ENCODE measurements at places on chromosomes 3 and 15. TPM values are rescaled to one million over a fixed set of nuclear protein-coding genes. Genes with fewer than 3 reads are reported as not detected.
A peak's percentile ranks its signal among the peaks of the same experiment; 100 is the strongest.

- H3K27me3 ChIP-seq, result no peaks in the 10 kb centered on the region
- no peak overlapping the region for H3K4me3 ChIP-seq
- H3K27ac ChIP-seq, result no peak overlapping the region
- H3K4me1 ChIP-seq, result no peaks in the 10 kb centered on the region
- no peak for DNase-seq
- no peaks in the 10 kb centered on the region for H3K36me3 ChIP-seq
Observed at GRCh38 chr3:28846971-28847478, 433.8 kb upstream of the RBMS3 start.

GRCh38 chr15:26325495-26325894 is 447.4 kb downstream of the GABRB3 start:
- no peak for DNase-seq
- no peak overlapping the region for H3K4me3 ChIP-seq
- peaks cover 2% of the 10 kb centered on the region for H3K27me3 ChIP-seq
- H3K36me3 ChIP-seq, result no peaks in the 10 kb centered on the region

- H3K4me3 ChIP-seq, result no peak overlapping the region
- H3K4me1 ChIP-seq, result no peaks in the 10 kb centered on the region
- H3K27ac ChIP-seq, result no peak overlapping the region
- H3K36me3 ChIP-seq, result peaks cover 5% of the 10 kb centered on the region
- no peak for DNase-seq
Observed at GRCh38 chr3:37384117-37384516, 209.7 kb upstream of the LRRFIP2 start.

DNA sequence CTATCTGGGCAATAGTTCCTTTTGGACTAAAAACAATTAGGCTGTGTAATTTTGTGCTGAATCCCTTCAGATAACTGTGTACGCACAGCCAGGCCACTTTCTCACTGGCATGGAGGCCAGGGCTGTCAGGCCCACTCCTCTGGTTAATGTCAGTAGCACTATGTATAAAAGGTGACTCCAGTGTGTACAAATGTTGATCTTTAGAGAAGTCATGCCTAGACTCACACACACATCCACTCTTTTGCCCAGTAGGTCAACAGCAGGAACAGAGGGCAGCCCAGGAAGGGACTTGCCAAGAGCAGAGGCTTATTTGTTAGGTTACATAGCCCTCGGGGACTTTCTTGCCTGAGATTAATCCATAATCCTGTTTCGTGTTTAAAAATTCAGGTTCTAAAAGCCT is 416.6 kb upstream of the WNT5A start:
- no peak for DNase-seq
- no peaks in the 10 kb centered on the region for H3K4me1 ChIP-seq
- no peaks in the 10 kb centered on the region for H3K36me3 ChIP-seq
- no peak overlapping the region for H3K27ac ChIP-seq
- no peaks in the 10 kb centered on the region for H3K27me3 ChIP-seq
- no peak overlapping the region for H3K4me3 ChIP-seq

The CCDC39 gene
- not detected for total RNA-seq

GRCh38 chr15:65424683-65425082 is 1.9 kb upstream of the IGDCC4 start:
- H3K4me1 ChIP-seq, result peaks cover 15% of the 10 kb centered on the region
- no peaks in the 10 kb centered on the region for H3K36me3 ChIP-seq
- DNase-seq, result no peak
- H3K27ac ChIP-seq, result no peak overlapping the region
- H3K27me3 ChIP-seq, result peaks cover 15% of the 10 kb centered on the region

DNA sequence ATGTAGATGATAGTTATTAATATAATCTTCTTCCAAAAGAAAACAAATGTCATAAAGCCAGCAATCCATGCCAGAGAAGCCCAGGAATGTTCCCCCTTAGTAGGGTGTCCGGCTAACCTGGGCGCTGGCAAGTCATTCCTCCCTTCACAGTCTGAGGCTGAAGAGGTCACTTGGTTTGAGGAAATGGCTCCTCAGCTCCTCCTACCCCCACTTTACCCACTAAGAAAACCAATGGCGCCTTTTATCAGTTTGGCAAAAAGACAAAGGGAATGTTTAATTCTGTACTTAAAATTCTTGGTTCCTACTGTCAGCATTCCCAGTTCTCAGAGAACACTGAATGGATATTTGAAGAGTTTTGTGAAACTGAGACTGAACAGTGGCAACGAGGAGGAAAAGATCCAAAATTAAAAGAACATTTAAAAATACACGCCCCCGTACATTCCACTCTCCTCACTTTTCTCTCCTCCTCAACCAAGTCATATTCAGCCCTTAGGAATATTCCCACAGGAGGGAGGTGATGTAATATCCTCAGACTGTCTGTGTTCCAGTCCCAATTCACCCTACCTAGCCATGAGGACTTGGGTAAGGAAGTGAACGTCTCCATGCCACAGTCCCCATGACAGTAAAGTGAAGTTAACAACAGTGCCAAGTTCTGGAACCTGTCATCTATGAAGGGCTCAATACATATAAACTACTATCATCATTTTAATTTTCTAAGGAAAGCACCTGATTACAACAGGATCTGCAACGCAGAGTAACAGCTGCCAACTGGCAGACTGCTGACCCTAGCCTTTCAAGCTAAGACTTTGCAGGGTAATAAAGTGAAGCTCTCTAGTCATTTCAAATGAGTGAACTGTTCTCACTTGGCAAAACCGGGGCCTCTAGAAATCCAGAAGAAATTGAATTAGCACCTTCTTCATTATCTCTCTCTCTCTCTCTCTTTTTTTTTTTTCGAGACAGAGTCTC is 234.5 kb upstream of the ICE2 start:
- no peak overlapping the region for H3K4me3 ChIP-seq
- no peaks in the 10 kb centered on the region for H3K4me1 ChIP-seq
- H3K36me3 ChIP-seq, result no peaks in the 10 kb centered on the region
- DNase-seq, result no peak
- H3K27ac ChIP-seq, result no peak overlapping the region

The CCR3 gene
- not detected for total RNA-seq

The UPK1B gene
- not detected for total RNA-seq

DNA sequence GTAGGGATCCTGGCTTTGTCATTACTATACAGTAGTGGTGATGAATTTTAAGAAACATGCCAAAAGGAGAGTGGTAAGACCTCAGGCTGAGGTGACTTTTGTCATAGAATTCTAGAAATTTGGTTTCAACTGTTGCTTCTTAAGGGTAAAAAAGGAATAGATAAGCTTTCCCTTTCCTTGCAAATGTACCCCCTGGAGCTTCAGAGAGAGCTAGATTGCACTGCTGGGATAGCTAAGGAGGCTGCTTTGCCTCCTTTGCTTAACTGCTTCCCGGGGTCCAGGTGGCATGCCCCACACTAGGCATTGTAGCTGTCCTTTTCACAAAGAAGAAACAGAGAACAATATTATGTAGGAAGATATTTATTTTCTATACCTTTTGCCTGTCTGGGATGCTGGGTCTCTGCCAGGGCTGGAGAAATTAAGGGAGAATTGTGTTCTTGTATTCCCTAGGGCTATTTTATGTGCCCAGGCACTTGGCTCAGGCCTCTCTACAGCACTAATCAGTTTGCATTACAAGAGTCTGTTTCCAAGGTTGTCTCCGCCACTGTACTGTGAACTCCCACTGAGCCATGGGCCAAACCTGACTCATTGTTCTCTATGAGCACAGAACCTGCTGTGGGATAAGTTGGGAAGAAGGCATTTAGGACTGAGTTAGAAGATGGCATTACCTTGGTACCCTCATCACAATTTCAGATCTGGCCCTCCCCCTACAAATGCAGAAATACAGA is 460.0 kb downstream of the PDCD6IP start:
- H3K36me3 ChIP-seq, result no peaks in the 10 kb centered on the region
- no peak overlapping the region for H3K27ac ChIP-seq
- no peaks in the 10 kb centered on the region for H3K4me1 ChIP-seq
- no peak for DNase-seq
- H3K4me3 ChIP-seq, result no peak overlapping the region

- H3K27ac ChIP-seq, result no peak overlapping the region
- H3K4me3 ChIP-seq, result no peak overlapping the region
- DNase-seq, result no peak
- no peaks in the 10 kb centered on the region for H3K36me3 ChIP-seq
- no peaks in the 10 kb centered on the region for H3K4me1 ChIP-seq
- no peaks in the 10 kb centered on the region for H3K27me3 ChIP-seq
Observed at GRCh38 chr3:68912376-68912775, 20.0 kb downstream of the TAFA4 start.

The GNAT1 gene
- not detected for total RNA-seq

The SPSB4 gene
- not detected for total RNA-seq

- H3K36me3 ChIP-seq, result no peaks in the 10 kb centered on the region
- no peak overlapping the region for H3K4me3 ChIP-seq
- no peak overlapping the region for H3K27ac ChIP-seq
- H3K4me1 ChIP-seq, result no peaks in the 10 kb centered on the region
Observed at GRCh38 chr3:138429665-138430064, 4.8 kb upstream of the ESYT3 start.

DNA sequence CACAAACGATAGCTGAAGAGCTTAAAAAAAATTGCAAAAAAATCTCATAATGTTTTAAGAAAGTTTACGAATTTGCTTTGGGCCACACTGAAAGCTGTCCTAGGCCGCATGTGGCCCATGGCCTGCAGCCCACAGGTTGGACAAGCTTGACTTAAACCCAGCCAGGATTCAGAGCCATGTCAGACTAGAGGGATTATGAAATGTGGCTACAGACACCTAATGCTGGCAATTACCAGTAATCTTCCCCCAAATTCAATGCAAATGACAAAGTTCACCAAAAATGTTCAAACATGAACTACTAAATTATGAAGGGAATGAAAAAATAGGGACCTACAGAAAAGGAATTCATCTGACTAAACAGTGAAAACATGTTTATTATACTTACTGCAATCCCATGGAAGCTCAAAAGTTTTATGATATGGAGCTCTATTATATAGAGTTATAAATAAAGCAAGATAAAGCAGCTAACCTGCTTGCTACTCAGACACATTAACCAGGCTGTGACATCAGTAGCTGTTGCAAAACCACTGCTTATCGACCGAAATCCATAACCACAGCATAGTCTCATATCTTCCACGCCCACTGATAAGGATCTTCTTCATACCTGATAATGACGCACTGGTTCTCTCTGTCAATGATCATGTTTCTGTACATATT is 49.2 kb downstream of the LDHAL6B start:
- H3K36me3 ChIP-seq, result no peaks in the 10 kb centered on the region
- no peak overlapping the region for H3K27ac ChIP-seq
- peaks cover 3% of the 10 kb centered on the region for H3K4me1 ChIP-seq
- peak; percentile 10 for DNase-seq

The RBM5 gene
- total RNA-seq, result 420 TPM

DNA sequence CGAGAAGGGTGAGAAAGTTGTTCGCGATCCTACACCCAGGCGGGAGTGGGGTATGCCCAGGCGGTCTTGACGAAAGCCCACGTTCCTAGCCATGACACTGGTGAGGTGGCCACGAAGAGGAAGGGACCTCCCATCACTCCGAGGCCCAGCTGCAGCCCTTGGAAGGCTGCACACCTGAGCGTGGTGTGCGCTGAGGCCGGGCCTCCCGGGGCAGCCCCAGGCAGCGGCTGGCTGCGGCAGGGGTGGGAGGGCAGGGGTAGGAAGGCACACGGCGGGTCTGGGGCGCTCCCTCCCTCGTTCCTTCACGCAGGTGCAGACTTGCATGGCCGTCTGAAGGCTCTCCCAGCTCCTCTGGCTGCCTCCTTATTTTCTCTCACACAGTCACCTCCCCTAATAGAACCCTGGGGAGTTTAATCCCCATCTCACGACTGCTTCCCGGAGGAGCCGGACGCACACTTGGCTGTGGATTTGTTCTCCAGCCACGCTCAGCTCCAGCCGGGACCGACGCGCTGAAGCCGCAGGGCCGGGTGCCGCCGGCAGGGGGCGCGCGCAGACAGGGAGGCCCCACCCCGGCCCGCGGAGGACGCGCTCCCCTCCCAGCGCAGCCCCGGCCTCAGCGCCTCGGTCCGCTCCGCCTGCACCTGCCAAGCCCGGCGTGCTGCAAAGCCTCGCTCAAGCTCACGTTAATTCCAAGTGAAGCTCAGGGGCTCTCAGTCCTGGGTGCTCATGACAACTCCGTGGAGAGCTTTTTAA is 37.8 kb upstream of the MUC4 start:
- H3K36me3 ChIP-seq, result no peaks in the 10 kb centered on the region
- no peak overlapping the region for H3K4me3 ChIP-seq
- no peaks in the 10 kb centered on the region for H3K4me1 ChIP-seq
- no peak for DNase-seq

DNA sequence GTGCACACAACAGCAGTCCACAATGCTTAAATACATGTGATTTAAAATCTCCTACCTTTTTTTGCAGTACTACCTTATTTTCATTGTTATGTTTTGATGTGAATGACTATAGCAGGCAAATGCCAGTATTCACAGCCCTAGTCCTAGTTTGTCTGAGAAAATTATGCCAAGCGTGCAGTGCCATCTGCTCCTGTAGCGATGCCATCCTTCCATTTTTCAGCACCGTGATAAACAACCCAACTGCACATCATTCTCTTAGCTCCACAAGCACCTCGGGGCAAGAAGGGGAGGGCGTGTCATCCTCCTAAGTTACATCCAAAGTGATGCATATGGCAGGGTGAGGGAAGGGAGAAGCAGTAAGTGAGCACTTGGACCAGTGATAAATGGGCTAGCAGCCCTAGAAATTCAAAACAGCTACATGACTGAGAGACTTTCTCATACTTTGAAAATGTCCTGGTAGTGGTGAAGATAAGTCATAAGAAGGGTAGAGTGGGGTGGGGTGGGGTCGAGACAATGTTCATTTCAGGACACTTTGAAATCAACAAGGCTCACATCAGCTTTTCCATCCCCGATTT is 198.8 kb downstream of the LSAMP start:
- H3K27me3 ChIP-seq, result no peaks in the 10 kb centered on the region
- no peaks in the 10 kb centered on the region for H3K4me1 ChIP-seq
- no peaks in the 10 kb centered on the region for H3K36me3 ChIP-seq
- no peak overlapping the region for H3K4me3 ChIP-seq
- DNase-seq, result no peak

DNA sequence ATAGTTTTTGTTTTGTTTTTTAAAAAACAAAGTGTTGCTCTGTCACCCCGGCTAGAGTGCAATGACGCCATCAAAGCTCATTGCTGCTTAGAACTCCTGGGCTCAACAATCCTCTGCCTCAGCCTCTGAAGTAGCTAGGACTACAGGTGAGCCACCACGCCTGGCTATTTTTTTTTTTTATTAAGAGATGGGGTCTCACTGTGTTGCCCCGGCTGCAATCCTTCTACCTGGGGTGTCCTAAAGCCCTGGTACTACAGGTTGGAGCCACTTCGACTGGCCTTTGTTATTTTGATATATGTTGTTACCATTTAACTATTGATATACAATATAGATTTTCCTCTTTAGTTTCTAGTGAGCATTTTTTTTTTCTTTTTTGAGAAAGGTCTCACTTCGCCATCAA is 2.6 kb downstream of the NGLY1 start:
- H3K4me1 ChIP-seq, result peaks cover 19% of the 10 kb centered on the region
- H3K36me3 ChIP-seq, result peaks cover 9% of the 10 kb centered on the region
- no peak overlapping the region for H3K27ac ChIP-seq
- no peak for DNase-seq
- no peaks in the 10 kb centered on the region for H3K27me3 ChIP-seq
- no peak overlapping the region for H3K4me3 ChIP-seq

DNA sequence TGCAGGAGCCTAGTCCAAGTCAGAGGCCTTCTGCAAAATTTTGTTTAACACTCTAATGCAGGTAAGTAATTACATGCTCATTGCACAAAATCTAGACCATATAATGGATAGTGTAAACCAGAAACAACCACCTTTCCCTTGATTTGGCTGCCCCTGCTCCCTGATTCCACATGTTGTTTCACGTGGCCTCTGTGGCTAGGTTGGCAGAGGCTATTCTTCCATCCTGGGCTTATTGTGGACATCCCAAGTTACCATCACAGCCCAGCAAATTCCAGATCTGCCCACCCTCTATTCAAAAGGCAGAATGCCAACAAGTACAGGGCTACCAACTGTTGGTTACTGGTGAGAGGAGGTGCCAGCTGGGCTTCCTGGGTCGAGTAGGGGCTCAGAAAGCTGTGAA is 794.5 kb upstream of the GRM7 start:
- H3K36me3 ChIP-seq, result no peaks in the 10 kb centered on the region
- no peaks in the 10 kb centered on the region for H3K4me1 ChIP-seq
- H3K27ac ChIP-seq, result no peak overlapping the region
